ENCODE measurements at places on chromosomes 6 and 20.

DNA sequence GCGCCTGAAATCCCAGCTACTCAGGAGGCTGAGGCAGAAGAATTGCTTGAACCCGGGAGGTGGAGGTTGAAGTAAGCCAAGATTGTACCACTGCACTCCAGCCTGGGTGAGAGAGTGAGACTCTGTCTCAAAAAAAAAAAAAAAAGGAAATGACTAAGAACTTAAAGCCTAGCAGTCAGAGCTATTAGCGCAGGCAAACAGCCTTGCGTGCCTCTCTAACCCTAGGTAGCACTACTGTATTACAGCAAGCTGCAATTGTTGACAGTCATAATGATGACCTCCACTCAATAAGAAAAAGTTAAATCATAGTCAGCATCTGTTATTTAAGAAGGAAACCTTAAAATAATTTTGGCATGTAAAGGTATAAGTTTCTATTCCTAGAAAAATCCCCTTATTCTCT lies 14.4 kb downstream of the GSS start:
- no peak for DNase-seq

- DNase-seq, result no peak
These were observed 38.6 kb downstream of the COL9A1 start for GRCh38 chr6:70264306-70264705.

- no peak for DNase-seq
These were observed 641.1 kb downstream of the RNF144B start for GRCh38 chr6:19028201-19028600.

GRCh38 chr6:140871911-140872310 lies 1260.8 kb upstream of the GJE1 start:
- no peak for DNase-seq

DNA sequence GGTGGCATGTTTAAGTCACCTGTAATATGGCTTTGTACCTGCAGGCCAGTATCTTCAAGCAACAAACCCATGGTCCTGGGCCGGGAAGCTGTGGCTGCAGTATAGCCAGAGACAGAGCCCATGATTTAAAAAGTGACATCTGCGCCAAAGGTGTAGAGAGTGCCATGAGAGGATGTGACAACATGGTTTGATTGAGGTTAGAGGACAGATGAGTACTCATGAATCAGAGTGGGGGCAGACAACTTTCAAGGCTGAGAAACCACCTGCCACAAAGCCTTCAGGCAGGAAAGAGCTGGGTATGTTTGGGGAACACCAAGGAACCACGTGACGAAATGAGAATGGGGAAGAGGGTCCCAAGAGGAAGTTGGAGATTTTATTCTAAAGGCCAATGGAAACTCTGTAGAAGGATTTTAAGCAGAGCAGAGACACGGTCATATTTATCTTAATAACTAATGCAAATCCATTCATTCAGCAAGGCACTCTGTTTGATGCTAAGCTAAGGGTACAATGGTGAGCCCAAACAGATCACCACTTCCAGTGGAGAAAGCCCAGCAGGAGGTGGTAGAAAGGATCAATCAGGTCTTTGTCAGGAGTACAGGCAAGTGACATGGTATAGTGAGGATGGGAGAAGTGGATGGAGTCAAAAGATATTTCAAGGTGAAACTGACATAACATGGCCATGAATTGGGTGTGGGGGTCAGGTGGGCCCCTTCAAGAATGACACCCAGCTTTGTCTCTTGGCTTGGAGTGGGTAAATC lies 3.4 kb upstream of the MICAL1 start:
- no peak for DNase-seq

DNA sequence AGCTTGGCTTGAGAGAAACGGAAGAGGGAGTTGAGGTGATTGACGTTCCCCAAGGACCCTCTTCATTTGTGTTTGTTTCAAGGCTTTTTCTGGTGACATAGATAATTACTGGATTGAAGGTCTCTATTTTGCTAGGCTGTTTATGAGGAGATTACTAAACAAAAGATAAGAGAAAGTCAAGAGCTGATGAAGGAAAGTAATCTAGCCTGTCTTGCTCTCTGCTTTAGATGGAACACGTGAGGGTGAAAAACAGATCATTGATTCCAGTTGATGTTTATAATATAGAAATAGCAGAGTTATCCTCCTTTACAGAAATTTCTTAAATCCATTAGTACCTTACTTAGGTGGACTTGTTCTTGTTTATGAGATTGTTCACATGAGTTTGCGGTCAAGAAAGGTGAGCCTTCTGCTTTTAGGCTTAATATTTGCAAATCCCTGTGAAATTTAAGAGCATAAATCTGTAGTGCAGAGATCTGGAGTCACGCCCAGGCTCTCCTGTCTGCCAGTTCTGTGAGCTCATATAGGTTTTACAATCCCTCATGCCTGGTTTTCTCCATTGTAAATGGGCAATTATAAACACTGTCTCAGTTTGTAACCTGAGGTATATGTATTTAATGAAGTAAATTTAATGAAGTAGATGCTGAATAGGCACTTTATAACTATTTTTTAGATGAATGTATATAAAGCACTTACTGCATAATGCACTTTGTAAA lies 272.8 kb downstream of the NKAIN2 start:
- peak; percentile 14 for DNase-seq

DNA sequence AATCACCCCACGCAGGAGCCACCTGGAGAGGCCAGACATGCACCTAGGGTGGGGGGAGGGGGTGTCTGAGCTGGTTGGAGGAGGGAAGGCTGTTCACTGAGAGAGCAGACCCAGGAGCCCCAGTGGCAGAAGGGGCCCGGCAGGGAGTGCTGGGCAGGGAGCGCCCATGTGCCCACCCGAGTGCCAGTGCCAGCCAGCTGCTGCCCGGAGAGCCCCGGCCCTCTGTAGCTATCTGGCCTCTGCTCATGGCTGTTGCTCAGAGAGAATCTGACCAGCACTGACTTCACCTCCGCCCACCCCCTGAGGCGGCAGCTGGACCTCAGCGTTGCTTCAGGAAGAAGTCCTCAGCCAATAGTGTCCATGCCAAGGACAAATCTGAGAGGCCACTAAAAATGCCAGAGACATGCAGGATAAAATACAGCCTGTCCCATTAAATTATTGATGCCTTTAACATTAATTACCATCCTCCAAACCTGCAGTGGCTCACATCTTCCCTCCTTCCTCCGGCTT lies 22.8 kb downstream of the SLC17A9 start:
- DNase-seq, result no peak

DNA sequence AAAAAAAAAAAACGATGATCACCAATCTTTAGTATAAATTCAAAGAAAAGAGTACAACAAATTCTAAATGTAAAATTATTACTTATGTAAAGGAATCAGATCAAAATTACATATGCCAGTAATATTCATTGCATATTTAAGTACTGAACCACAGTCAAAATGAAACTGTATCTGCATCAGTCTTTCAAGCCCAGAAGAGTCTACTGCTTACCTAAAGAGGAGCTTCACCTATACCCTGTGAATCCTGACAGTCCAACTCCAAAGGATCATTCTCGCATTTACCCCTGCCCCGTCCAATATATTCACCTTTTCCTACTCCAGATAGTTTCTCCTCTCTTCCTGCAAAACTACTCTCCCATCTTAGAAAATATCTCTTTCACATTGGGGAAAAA lies 9.2 kb downstream of the ATG5 start:
- DNase-seq, result no peak

GRCh38 chr6:92587525-92587924 lies 831.8 kb downstream of the EPHA7 start:
- no peak for DNase-seq

DNA sequence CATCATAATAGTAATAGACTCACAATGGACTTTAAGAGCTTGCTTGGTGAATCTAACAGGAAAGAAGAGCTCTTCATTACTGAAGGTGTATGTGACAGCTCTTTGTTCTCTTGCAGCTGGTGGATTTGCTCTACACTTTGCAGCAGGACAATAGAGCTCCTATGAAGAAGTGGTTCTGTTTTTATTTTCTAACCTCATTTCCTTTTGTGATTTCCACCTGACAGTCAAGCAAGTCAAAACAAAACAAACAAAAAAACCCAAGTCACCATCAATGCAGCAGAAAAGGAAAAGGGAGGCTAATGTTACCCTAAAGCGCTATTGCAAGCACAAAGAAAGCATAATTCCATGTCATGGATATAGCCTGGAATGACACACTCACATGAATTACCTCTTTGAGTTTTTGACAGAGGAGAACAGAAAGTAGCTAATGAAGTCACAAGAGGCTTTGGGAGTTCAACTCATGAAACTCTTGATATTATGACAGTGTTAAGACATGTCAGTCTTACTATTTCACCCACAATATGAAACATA lies 1188.1 kb downstream of the EPHA7 start:
- no peak for DNase-seq

- no peak for DNase-seq
These were observed 155.8 kb downstream of the SOBP start for GRCh38 chr6:107645740-107646139.

- no peak for DNase-seq
These were observed 16.0 kb downstream of the PMEPA1 start for GRCh38 chr20:57693670-57694329.

DNA sequence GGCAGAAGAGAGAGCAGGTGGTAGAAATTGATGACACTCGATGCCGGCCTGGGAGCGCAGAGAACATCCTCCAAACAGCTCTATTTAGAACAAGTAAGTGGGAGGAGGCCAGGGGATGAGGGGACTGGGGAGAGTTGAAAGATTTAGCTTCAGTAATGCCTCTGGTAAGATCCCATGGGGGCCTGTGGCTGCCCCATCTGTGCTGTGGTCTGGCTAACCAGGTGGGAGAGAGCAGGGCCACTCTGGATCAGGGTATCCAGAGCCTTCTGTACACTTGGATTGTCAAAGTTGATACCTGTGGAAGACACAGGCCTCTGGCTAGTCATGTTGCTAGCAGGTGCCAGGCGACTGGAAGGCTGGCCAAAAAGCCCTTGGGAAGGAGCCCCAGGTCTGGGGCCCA lies 27.6 kb downstream of the NCOA5 start:
- DNase-seq, result peak; percentile 61

DNA sequence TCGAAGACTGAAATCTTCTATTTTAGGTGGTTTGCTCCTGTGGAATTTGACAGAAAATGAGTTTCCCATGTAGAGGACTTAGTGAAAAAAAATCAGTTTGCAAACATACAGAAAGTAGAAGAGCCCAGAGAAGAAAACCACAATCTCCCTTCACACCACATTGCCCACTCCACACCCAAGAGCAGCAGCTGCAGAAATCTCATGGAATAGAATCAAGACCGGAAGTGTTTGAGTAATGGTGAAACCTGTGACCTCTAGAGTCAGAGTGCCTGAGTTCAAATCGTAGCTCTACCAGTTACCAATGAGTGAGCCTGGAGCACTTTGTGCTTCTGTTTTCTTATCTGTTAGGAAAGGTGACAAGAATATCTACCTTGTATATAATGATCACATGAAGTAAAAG lies 4.6 kb downstream of the SIRPG start:
- no peak for DNase-seq

- DNase-seq, result no peak
These were observed 47.4 kb upstream of the HS3ST5 start for GRCh38 chr6:114390176-114390575.

GRCh38 chr6:95230071-95230740 lies 347.1 kb upstream of the MANEA start:
- no peak for DNase-seq

- DNase-seq, result no peak
These were observed 29.2 kb upstream of the BCAS4 start for GRCh38 chr20:50765674-50766073.

DNA sequence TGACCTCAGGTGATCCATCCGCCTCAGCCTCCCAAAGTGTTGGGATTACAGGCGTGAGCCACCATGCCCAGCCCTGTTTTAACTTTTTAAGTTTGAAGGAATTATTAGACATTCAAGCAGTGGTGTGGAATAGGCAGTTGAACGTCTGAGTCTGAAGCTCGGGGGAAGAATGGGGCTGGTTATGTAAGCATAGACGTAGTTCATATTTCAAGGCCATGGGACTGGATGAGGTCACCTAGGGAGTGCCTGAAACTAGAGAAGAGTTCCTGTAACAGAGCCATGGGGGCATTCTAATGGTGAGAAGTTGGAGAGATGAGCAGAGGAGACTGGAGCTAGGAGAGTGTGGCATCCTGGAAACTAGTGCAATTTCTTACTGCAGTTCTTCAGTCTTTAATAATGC lies 6.4 kb downstream of the CDKAL1 start:
- DNase-seq, result no peak

- peak; percentile 80 for DNase-seq
These were observed 2.1 kb upstream of the PERP start for GRCh38 chr6:138109042-138109997.

DNA sequence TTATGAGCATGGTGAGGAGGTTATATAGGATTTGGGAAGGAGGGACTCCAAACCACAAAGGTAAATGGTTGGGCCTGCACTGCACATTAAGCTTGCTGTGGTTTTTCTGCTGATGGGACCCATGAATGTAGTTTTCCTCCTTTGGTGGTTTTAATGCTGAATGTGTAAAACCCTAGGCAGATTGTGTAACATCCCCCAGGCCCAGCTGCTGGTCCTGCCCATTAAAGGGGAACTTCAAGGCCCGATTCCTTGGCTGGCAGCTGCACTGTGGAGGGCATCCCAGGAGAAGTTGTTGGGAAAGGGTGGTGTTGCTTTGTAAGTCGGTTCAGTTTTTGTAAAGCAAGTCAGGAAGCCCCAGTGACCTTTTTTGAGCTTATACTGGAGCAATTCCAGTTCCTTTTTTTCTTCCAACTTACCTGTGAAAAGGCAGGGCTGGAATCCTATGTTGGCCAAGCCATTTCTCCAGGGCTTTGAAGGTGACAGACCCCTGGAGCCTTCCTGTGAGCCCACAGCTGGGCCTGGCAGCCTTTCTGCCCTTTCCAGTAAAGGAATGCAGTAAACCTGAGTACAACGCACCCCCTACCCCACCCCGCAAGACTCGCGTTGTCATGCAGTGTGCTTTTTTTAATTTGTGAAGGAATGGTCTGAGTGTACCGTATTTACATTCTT lies 43.1 kb upstream of the NAA20 start:
- DNase-seq, result no peak

GRCh38 chr6:45721665-45722064 lies 294.0 kb downstream of the CLIC5 start:
- no peak for DNase-seq

DNA sequence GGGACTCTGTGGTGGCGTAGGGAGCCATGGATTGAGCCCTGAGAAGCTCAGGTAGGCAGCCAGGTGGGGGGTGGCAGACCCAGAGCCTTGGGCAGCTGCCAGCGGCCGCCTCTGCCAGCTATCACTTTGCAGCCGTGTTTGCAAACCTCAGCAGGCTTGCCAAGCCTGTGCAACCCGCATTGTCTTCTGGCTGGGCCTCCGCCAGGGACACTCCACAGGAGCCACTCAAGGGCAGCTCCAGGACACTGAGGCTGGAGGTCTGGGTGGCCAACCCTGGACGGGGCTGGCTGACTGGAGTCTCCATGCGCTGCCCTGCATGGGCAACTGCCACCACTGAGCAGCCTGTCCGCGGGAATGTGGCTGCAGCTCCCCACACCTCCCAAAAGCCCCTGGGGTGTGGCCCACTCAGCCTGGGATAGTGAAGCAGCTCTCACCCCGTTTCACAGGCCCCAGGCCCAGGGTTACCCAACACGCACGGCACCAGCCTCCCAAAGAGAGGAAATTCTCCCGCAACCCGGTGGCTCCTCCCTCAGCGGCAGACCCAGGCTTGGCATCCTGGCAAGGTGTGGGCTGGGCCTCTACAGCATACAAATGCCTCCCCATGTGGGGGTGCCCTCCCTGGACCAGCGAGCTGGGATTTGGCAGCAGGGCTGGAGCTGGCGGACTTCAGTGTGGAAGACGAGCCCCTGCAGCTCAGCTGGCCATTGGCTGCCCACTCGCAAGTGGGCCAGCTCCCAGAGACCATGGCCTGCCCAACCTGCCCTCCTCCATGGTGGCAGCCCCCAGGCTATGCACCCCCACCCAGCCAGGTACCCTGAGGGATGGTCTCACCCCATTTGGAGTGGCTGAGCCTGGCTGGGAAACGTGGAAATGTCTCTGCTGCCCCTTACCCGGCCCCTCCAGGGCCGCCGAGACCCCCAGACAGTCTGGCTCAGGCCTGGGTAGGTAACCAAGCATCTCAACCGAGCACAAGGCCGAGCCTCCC lies 2.9 kb downstream of the CHRNA4 start:
- no peak for DNase-seq

Data from NCI-H524 (cell line).